ENCODE measurements at places on chromosomes 7 and 10.

DNA sequence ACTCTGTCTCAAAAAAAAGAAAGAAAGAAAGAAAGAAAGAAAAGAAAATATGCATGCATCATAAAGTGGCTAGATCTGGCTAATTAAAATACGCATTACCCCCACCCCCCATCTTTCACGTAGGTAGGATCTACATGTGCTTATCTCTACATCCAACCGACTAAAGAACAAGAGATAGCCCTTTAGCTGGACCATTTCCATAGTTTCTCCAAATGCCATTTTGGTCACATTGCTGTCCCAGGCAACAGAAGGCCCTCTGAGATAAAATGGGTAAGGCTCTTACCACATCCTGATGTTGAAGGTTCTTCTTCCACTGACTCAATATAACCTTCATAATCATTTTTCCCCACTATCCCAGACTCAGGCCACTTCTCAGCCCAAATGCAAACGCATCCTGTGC is 31.5 kb downstream of the PIK3AP1 start:
- DNase-seq, result no peak

GRCh38 chr10:103763374-103764202 is 91.8 kb downstream of the SH3PXD2A start:
- no peak for DNase-seq

- no peak for DNase-seq
Measured at GRCh38 chr10:70277396-70278030, 6.3 kb downstream of the NPFFR1 start.

DNA sequence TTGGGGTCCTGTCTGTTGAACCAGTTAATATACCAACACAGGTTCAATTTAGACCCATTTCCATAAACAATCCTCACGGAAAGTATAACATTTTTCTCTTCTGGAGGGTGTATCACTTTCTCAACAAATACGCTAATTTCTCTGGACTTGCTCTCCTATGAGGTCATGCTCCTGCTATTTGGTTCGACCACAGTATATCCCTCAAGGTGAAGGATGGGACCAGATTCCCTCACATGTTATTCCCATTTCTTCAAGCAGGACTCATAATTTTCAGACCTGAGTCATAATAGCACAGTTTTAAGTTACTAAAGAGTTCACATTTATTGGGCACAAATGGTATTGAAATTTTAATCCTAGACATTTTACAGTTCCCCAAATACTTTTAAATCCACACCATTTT is 57.2 kb downstream of the ADAM12 start:
- no peak for DNase-seq

- DNase-seq, result no peak
Measured at GRCh38 chr10:77196614-77197013, 441.0 kb downstream of the KCNMA1 start.

DNA sequence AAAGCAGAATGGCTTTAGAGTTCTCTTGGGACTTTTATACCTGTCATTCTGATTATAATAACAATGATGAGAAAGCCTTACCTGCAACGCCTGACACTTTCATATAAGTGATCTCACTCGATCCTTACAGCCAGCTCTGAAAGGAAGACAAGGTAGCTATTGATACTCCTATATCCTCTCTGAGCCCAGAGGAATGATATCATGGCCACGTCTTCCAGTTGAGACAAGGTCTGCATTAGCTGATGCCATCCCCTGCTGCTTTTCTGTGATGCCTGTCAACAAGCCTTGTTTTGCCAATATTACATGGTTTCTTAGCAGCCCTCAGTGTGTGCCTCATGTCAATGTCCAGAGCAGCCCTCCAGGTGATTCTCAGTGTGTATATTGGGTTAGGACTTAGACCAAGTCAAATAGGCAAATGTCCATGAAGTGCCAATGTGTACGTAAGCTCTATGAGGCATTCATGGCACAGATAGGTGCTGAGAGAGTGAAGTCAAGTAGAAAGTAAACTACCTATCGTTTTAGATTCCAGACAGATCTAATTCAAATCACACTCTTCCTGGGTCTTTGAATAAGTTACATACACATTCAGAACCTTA is 405.9 kb downstream of the ADRA2A start:
- no peak for DNase-seq

DNA sequence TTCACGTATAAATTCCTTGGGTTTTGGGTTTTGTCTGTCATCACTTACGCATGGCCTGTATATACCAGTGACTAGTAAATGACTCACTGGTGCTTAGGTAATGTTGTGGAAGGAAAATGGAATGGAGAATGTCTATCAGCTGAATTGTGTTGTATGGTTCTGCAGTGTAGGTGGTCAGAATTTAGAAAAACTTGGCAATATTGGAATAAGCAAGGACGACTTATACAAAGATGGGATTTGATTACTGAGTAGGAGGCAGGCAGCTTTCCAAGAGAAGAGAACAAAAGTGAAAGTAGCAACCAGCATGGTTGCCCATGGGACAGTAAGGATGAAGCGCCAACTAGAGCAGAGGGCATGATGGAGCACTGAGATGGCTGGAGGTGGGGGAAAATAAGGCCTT is 168.6 kb upstream of the CSTF2T start:
- no peak for DNase-seq

- peak; percentile 94 for DNase-seq
Measured at GRCh38 chr7:151087245-151088018, 1.2 kb downstream of the AGAP3 start.

GRCh38 chr10:123093489-123093888 is 42.3 kb upstream of the HMX3 start:
- DNase-seq, result no peak

GRCh38 chr7:69929622-69930021 is 331.3 kb downstream of the AUTS2 start:
- no peak for DNase-seq

DNA sequence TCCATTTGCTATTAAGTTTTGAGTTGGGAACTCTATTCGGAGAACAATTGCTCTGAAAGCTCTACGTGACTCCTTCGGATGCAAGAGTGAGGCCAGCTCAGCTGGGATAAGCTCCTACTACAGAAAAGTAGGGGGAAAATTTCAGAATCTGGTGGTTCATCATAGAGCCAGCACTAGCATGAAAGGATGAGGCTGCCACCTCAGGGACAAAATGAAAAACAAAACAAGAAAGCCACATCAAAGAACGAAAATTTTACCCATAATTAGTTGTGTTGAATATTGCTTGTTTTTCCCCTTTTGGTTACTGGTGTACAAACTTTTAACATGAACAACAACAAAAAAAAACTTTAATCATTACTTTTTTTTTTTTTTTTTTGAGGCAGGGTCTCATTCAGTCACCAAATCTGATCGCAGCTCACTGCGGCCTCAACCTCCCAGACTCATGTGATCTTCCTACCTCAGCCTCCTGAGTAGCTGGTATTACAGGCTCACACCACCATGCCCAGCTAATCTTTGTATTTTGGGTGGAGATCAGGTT is 39.7 kb upstream of the NFE2L3 start:
- no peak for DNase-seq

- DNase-seq, result no peak
Measured at GRCh38 chr10:5391790-5392189, 12.8 kb downstream of the TUBAL3 start.

GRCh38 chr10:69657430-69657829 is 27.4 kb downstream of the FAM241B start:
- DNase-seq, result no peak

DNA sequence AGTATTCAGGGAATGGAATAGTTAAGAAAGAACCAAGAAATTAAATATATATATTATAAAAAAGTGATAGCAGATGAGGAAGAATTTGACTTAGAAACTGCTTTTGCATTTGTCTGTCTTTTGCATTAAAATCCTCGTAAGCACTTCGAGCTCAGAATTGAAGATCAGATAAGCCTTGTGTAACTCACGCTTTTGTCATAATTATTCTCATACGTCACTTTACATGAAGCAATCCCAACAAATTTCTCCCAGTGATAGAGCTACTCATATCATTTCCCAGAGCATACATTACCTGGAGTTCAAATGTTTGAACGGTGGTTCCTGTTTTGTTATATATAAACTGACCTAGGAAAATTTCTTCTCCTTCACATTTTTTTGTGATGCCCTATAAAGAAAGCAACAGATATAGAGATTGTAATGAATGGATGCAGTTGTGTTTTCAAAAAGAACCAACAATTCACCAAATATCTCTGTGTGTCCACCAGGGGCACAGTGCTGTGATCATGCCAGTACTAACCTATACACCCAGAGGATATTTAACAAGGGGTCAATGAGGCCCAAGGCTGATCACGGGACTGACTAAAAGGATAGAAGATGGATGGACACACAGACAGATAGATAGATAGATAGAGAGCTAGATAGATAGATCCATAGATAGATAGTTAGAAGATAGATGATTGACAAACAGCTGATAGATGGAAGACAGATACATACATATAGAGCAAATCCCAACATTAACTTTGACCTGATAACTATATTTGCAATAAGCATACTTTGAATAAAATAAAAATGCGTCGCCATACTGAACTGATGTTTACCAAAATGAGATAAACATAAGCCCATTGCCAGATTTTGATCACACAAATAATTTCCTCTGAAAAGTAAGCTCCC is 9.3 kb upstream of the HUS1 start:
- DNase-seq, result no peak

GRCh38 chr7:21671859-21672258 is 129.0 kb downstream of the DNAH11 start:
- DNase-seq, result no peak

- no peak for DNase-seq
Measured at GRCh38 chr7:105028004-105028403, 14.0 kb downstream of the KMT2E start.

DNA sequence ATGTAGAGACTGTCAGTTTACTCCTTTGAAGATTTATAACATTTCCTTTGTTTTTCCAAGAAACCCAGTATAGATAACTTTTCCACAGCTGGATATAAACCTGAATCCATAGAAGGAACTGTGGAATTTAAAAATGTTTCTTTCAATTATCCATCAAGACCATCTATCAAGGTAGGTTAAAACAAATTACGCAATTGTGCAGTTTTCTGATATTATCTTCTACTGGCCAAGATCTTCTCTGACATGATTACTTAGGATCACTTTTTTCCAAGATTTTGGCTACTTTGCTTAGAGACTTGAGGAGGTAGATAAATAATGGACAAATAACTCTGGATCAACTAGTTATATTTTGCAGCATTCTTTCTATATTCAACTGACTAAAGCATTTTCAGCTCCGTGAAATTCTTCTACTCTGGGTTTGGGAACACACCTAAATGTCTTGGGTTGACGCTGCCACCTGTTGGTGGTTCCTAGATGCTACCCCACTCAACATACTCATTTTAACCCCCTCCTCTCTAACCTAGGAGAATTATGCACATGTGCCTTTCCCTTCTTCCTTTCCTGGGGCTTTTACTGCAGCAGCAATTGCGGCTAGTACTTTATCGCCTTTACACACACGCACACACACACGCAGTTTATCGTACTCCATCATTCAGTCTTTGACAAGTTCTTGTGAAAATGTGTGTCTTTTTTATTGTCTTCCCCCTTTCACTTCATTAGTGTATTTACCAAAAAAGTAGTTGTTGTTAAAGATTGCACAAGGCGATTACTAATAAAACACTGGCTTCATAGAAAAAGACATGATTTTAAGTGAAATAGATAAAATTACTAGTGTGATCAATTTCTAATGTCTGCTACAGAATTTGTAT is 32.7 kb downstream of the ABCB5 start:
- no peak for DNase-seq

GRCh38 chr10:44463511-44464121 is 78.7 kb upstream of the CXCL12 start:
- DNase-seq, result no peak

DNA sequence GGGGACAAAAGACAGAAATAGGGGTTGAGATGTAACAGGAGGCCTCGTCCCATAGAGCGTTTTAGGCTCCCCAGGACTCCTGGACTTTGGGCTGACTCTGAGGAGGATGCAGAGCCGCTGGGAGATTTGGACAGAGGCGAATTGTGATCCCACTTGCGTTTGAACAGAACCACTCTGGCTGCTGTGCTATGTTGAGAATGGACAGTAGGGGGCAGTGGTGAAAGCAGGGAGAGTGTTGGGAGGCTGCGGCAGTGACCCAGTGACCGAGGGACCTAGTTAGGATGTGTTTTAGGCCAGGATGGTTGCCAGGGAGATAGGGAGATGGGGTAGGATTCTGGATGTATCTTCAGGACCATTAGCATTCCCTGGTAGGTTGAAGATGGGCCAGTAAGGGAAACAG is 271.6 kb downstream of the CCDC3 start:
- DNase-seq, result no peak

- DNase-seq, result no peak
Measured at GRCh38 chr10:90988802-90989201, 67.9 kb upstream of the ANKRD1 start.

Measured in upper lobe of left lung (tissue), 6 donors.